ENCODE measurements at places on chromosomes 4 and X. TPM values are rescaled to one million over a fixed set of nuclear protein-coding genes. Genes with fewer than 3 reads are reported as not detected.

Gene KDR
- not detected for polyA plus RNA-seq

Gene USP26
- polyA plus RNA-seq: not detected

Gene USP51
- polyA plus RNA-seq: not detected

Gene ACE2
- not detected for polyA plus RNA-seq

Gene LNX1
- polyA plus RNA-seq: 0.44 TPM
